ENCODE measurements at places on chromosomes 12 and 14. TPM values are rescaled to one million over a fixed set of nuclear protein-coding genes. Genes with fewer than 3 reads are reported as not detected.

- DNase-seq, result no peak
Measured at GRCh38 chr12:97758194-97758501, 295.5 kb downstream of the RMST start.

DNA sequence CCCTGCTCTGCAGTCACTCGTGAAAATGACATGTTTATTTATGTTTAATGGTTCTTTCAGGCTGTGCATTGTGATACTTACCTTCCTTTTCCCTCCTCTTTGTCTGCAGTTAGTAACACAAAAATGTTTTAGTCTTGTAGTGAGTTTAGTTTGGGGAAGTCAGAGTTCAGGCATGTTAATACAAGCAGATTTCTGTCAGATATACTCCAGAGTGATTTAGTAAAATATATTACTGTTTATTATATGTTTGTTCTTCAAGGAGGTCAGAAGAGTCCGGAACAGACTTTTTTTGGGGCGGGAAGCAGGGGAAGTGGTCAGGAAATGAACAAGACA is 28.7 kb downstream of the MSRB3 start:
- no peak for DNase-seq

DNA sequence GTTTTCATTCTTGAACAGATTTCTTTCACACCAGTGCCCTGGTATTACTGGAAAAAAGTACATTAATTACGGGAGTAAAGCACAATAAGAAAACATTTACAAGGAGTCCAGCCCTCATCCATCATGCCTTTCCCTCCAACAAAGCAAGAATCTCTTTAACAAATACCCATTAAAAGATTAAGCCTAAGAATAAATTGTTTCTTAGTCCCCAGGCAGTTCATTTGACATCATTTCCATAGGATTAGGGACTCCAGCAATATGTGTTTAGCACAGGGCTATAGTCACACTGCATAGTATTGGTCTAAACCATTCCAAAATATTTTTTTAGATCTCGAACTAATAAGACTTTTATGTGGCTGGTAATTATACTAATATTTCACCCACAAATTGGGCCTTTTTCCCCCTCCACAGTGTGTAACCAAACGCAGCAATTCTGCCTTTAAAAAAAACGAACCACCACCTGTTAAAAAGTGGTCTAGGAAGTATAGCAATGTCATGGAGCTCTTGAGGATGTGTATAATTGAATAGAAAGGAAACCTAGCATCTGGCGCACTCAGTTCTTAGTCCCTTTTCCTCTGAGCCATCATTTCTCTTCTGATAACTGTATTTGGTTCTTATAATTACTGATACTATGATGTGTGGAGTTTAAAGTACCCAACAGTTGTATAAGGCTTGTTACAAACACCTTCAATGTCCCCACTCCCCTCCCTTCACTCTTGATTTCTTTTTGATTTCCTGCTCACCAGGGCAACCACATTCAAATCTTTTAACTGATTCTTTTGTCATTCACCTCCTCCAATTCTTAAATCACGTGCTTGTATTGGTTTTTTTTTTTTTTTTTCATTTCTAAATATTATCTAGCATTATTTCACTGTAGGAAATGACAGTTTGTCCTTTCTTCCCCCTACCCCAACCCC is 138.7 kb downstream of the ETV6 start:
- no peak for DNase-seq

DNA sequence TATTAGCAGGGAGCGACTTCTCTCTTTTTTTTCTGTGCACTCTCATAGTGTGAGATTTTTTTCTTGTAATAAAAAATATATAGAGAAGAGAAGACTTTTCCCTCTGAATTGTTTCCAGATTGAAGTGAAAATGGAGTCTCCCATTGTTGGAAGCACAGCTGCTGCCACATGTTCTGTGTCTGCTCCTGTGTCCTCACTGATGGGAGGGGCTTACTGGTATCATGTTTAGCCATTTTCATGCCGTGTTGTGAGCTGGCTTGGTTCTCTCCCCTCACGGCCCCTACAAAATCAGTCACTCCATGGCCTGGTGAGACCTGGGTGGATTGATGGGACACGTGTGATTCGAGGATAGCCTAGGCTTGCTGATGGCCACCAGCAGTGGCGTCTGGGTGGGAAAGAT is 379.7 kb upstream of the DDHD1 start:
- no peak for DNase-seq

REM2 gene
- 1.9 TPM for polyA plus RNA-seq

DNA sequence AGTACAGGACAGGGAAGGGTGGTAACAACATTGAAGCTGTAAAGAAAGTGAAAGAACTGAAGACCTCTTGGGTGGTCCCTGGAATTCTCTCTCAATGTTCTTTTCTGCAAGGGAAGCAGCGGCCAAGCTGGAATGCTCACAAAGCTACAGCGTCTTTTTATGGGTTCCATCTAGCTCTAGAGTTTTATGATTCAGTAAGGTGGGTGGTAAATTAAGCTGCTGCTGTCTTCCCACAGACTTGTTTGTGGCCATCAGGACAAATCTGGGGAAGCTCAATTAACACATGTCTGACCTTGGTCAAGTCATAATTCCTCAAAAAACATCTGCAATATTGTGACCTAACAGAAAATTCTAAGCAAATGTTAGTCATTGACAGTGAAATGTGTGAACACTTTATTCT is 139.1 kb downstream of the MED13L start:
- DNase-seq, result no peak

- no peak for DNase-seq
Measured at GRCh38 chr12:119868992-119869391, 8.1 kb downstream of the CIT start.

GRCh38 chr14:74161526-74162158 is 76.9 kb downstream of the LIN52 start:
- DNase-seq, result no peak

KCNJ8 gene
- polyA plus RNA-seq, result 16.6 TPM

DNA sequence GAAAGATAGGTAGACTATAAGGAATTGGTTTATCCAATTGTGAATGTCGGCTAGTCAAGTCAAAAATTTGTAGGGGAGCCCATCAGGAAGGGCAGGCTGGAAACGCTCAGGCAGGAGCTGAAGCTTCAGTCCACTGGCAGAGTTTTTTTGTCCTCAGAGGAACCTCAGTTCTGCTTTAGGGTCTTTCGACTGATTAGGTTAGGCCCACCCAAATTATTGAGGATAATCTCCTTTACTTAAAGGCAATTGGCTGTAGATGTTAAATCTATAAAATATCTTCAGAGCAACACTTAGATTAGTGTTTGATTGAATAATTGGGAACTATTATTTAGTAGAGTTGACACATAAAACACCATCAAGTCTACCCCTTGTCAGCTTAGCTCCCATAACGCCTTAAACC is 105.5 kb upstream of the ARHGAP5 start:
- DNase-seq, result no peak

DNA sequence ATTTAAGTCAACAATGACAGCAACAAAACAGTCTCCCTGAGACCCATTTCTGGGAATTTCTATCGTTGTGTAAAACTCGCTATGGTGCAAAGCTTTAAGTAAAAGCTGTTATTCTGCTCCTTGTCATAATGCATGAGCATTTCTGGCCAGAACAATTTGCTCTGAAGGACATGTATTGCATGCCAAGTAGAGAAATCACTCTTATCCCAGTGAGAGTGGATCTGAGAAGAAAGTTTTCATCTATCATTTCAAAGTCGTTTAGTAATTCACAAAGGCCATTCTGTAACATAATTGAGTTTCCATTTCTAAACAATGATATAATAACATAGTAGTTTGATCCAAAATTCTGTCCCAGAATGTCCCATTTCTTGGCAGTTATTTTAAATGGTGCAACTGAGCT is 86.6 kb downstream of the TBC1D30 start:
- DNase-seq, result no peak

GTF2H3 gene
- 31.6 TPM for polyA plus RNA-seq

CRY1 gene
- polyA plus RNA-seq, result 28.1 TPM

DNA sequence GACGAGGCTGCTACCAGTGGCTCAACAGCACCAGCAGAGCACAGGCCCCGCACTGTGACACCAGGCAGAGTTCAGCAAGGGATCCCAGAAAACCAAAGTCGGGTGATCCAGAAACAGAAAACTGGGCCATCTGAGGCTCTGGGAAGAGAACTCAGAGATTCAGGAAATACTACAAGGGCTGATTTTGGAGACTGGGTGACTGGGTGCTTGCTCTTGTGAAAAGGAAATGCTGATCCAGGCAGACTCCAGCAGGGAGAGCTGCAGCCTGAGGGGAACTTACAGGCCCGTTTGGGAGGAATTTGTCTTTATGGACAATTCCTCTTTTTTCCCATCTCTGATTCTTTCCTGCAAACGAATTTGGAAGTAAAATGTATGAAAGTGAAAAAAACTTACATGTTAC is 28.2 kb downstream of the FOXN3 start:
- DNase-seq, result no peak

PARPBP gene
- 13.9 TPM for polyA plus RNA-seq

- no peak for DNase-seq
Measured at GRCh38 chr14:94180655-94181271, 6.6 kb downstream of the PPP4R4 start.

DNA sequence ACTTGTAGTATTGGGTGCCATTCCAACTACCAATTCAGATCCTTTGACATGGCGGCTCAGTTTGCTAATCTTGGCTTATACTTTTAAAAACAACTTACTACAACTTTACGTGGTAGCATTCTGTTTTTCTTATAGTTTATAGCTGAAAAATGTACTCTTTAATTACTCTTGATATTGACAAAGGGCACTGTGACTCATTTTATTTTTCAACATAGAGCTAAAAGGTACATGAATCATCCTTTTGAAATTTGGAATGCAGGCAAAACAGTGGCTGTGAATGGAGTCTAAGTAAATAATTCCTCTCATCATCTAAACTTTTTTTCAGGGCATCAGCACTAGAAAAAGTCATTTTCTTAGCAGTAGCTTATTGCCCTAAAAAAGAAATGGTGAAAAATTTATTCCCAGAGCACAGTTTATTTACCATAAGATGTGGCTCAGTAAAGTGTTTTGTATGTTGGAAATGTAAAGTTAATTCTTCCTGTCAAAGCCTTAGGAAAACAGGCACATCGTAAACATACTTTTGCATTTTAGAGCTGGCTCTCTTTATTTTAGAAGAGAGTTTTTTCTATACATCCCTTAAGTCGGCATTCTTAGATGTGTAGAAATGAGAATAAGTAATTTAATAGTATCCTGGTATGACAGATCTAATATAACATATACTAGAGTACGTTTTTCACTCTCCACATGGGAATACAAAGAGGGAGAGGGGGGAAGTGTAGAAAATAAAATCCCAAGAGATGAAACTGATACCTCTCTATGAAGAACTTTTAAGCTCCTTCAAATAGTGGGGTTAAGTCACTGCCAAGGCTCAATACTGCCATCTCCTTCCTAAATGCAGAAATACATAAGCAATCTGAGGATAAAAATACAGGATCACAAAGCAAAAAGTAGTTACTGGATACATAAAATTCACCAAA is 55.2 kb downstream of the SLC25A21 start:
- DNase-seq, result no peak

RD3L gene
- polyA plus RNA-seq, result not detected

TXNRD1 gene
- polyA plus RNA-seq, result 52.2 TPM

DNA sequence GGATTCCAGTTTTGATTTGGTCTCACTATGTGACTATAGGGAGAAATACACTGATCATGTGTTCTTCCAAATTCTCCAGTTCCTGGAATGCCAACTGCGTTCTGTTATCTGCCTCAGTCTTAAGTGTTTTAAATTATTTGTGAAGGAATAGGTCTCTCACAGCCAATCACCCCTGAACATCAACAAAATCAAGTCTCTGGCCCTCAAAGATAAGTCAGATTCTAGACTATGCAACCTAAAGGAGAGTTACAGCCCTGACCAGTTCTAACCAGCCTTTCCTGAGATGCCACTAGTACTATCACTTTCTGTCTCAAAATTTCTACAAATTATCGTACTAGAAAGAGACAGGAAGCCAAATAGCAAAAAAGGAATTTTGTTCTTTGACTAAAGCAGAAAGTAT is 22.3 kb downstream of the ZFC3H1 start:
- DNase-seq, result no peak

- no peak for DNase-seq
Measured at GRCh38 chr14:26163761-26164160, 434.1 kb downstream of the NOVA1 start.

CCDC38 gene
- polyA plus RNA-seq, result 0.41 TPM

CLEC4A gene
- 1.9 TPM for polyA plus RNA-seq

All from left renal cortex interstitium (tissue), 4 donors.